ENCODE measurements at places on chromosomes 4 and X.

GRCh38 chr4:38157592-38157991 is 197.4 kb downstream of the PTTG2 start:
- DNase-seq: no peak

DNA sequence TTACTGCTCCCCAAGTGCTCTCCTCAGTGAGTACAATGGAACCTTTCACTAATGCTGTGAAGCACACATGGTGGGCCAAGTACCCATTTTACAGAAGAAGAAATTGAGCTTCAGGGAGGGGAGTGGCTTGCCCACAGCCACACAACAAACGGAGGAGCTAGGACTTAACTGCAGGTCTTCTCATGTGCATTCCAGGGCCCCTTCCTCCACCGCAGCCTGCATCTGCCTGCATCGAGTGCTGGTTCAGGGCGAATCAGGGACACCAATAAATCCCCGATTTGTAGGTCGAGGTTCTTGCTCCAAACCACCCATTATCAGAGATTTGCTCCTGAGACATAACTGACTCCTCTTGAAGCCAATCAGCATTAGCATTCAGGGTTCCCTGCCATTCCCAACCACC is 100.9 kb downstream of the MAMLD1 start:
- no peak for DNase-seq

DNA sequence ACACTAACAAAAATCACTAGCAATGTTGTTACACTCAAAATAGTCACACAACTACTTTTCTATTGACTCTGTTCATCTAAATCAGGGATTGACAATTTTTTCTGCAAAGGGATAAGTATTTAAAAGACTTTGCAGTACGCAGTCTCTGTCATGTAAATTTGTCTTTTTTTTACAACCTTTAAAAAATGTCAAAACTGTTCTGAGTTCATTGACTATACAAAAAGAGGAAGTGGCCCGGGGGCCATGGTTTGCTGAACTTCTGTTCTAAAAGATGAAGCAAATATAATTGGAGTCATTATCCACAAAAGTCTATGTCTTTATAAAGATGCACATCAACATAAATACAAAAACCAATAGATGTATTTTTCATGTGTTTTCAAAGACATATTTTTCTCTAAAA is 1310.3 kb downstream of the RPA4 start:
- DNase-seq: peak; percentile 1

DNA sequence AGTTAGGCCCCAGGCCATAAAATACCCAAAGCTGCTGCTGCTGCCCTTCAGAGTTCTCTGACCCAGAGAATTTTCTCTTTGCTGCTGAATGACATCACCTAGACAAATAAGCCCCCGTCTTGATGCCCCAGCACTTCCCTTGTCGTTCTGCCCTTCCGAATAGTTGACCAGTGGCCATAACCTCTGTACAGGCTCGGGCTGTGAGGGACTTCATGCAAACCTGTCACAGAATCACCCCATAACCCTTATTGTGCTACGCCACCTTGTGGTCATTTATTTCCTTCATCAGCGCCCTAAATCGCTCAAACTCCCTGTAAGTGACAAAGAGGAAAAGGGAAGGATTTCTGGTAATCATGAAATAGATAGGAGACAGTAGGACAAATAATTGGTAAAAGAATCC is 18.8 kb downstream of the SPACA5 start:
- peak; percentile 76 for DNase-seq

- no peak for DNase-seq
These were observed 30.3 kb upstream of the LAP3 start for GRCh38 chr4:17546678-17547077.

GRCh38 chr4:24245491-24245820 is 338.9 kb downstream of the DHX15 start:
- DNase-seq: no peak

DNA sequence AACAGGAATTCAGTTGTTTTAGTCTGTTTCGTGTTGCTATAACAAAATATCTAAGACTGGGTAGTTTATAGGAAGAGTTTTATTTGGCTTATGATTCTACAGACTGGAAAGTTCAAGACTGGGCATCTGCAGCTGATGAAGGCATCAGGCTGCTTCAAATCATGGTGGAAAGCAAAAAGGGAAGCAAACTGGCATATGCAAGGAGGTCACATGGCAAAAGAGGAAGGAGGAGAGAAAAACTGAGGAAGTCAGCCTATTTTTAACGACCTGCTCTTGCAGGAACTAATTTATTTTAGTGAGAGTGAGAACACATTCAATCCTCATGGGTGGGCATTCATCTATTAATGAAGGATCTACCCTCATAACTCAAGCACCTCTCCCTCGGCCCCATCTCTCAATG is 363.1 kb upstream of the HS3ST1 start:
- DNase-seq: no peak

GRCh38 chr4:140595065-140595464 is 26.3 kb upstream of the UCP1 start:
- peak; percentile 73 for DNase-seq

GRCh38 chr4:28287831-28288233 is 1427.2 kb downstream of the STIM2 start:
- DNase-seq: no peak

DNA sequence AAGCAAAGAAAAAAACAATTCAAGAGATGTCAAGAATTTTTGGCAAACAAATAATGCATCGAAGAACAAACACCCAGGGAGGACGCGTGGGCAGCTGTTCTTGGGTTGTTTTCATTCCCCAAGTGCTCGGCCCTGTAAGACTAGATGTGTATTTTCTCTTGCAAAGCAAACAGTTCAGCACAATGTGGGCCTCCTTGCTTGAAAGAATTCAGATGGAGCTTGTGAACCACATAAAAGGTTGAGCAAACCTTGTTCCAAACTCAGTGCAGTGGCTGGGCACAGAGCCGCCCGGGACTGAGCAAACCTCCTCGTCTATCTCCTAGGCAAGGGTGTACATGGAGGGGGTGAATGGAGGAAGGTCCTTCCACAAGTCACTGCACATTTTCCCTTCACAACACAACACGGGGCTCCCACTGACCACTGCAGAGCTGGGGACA is 82.4 kb downstream of the HTRA3 start:
- no peak for DNase-seq

DNA sequence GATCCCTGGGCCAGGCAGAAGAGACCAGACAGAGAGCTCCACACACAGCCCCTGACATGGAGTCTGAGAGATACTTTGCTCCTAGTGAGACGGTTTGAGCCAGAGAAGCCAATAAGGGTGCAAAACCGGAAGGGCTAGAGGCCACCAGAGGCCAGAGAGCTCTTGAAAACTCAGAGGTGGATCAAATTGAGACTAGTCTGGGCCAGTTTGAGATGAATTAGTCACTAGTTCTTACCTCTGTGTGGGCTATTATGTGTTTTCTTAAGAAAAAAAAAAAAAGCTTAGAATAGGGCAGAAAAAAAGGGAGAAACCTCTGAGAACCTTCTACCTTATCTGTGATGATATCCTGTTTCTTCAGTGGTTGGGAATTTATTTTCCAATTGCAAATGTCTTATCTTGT is 110.4 kb upstream of the EDNRA start:
- no peak for DNase-seq

DNA sequence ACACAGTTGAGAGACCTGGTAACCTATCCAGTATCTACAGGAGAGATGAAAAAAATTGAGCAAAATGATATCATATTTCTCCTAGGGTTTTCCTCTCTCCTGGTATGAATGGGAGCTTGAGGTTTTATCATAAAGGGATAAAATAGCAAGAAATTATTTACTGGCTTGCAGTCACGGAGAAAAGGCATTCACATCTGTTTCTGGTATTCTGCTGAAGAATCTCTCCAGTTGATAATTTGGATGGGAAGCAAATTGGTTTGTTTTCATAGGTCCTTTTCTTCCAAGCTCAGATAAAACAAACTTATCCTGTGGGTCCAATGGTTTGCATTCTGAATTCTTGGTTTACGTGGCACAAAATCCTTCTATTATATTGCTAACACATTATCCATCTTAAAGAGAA is 83.1 kb upstream of the GYPA start:
- DNase-seq: no peak

GRCh38 chr4:125168531-125168930 is 146.2 kb upstream of the FAT4 start:
- DNase-seq: no peak

- no peak for DNase-seq
These were observed 29.2 kb downstream of the NUDT9 start for GRCh38 chr4:87451537-87451936.

DNA sequence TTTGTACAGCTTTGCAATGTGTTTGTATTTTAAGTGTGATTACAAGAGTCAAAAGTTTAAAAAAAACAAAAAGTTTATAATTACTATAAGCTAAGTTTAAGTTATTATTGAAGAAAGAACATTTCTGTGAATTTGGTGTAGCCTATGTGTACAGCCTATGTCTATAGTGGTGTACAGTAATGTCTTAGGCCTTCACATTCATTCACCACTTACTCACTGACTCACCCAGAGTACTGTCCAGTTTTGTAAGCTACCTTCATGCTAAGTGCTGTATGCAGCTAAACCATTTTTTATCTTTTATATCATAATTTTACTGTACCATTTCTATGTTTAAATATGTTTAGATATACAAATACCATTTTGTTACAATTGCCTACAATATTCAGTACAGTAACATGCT is 182.3 kb downstream of the RPA4 start:
- DNase-seq: no peak

DNA sequence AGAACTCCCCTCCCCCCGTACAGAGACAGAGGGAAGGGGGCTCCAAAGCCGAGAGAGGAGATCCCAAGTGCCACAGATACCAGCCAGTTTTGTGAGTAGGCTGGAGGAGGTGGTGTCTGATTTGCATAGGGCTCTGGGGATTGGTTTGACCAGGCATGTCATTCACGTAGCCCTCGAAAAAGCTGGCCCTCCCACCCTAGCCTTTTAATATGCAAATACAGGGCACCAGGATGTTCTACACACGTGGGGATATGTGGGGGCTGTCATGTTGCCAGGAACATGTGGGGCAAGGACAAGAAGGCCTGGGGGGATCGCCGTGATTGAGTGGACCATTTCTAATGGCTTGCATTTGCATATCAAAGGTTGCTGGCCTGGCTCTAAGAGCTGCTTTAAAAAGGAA is 272.9 kb downstream of the PPP1R2C start:
- no peak for DNase-seq

GRCh38 chrX:71181910-71182799 is 37.5 kb downstream of the NLGN3 start:
- DNase-seq: peak; percentile 90

- DNase-seq: peak; percentile 57
These were observed 133.6 kb upstream of the RASGEF1B start for GRCh38 chr4:81605271-81605670.

DNA sequence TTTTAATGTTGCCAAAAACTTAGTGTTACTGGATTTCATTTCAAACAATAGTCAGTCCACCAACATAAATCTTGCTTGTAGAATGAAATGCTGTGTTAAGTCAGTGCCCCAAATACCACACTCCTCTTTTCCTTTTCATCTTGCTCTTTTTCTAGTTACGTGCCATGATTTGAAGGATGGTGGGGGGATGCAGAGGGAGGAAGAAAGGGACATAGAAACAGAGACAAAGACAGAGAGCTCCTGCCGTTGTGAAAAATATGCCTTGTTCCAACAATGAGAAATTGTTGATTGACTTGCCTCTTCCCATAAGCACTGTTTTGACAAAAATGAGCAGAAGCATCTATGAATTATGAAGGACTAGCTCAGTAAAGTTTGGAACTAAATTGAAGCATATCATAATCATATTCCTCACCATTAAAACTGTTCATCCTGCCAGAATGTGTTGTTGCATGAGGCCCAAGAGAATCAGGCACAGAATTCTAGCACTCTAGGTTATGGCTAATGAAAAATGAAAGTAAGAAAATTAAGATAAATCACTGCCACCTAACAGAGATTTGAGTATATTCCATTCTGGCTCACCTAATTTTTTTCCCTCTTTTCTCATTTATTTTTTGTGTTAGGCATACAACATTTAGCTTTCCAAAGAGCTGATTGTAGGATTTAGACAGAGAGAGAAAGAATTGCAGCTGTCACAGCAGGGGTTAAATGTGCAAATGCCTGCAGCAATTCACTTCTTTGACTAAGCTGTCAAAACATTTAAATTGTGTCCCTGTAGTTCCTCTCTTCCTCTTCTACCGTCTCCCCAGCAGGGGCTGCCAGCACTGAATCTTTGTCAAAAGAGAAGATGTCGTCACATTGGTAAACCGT is 111.6 kb upstream of the PTPN13 start:
- DNase-seq: no peak

- DNase-seq: peak; percentile 33
These were observed 126.3 kb downstream of the NEK1 start for GRCh38 chr4:169485791-169486742.

GRCh38 chrX:30806187-30806728 is 82.8 kb downstream of the TAB3 start:
- DNase-seq: no peak

GRCh38 chr4:7779432-7779768 is 160.3 kb downstream of the AFAP1 start:
- no peak for DNase-seq

- no peak for DNase-seq
These were observed 471 bp upstream of the PLAC8 start for GRCh38 chr4:83115000-83115399.

DNA sequence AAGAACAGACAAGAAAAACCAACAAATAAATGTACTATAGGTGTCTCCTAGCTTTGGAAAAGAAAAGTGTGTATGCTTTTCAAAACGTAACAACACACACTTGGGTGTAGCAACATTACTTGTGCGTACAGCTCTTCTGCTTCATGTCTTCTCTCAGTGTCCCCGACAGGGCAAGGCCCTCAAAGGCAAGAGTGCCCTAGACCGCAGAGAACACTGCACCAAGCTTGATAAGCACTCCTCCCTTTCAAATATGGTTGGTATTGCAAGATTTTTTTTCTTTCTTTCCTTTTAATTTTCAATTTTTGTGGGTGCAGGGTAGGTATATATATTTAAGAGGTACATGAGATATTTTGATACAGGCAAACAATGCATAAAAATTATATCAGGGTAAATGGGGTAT is 106.8 kb downstream of the EIF4E start:
- no peak for DNase-seq

GRCh38 chrX:96692454-96692853 is 7.8 kb downstream of the DIAPH2 start:
- DNase-seq: no peak

DNA sequence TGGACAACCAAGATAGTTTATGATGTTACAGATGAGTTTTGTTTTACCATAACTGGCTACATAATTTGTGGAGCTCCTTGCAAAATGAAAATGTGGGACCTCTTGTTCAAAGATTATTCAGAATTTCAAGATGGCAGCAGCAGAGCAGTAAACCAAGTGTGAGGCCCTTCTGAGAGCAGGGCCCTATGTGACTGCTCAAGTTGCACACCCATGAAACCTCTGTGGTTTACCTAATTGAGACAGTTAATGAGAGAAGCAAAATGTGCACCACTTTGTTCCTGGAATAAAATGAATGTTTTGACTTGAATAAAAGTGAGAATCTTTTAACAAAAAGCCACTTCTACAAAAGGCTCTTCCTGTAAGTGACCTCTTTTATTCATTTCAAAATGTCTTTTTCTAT is 519.2 kb downstream of the RPA4 start:
- no peak for DNase-seq

- no peak for DNase-seq
These were observed 23.2 kb downstream of the TNIP3 start for GRCh38 chr4:121140716-121141460.

- DNase-seq: no peak
These were observed 239.8 kb upstream of the IL1RAPL1 start for GRCh38 chrX:28347476-28347875.

GRCh38 chrX:111505783-111506182 is 5.7 kb upstream of the SERTM2 start:
- no peak for DNase-seq

GRCh38 chrX:92247076-92247475 is 467.9 kb downstream of the PCDH11X start:
- no peak for DNase-seq

GRCh38 chrX:25144043-25144940 is 128.5 kb upstream of the ARX start:
- peak; percentile 29 for DNase-seq

- no peak for DNase-seq
These were observed 1757.3 kb downstream of the PCDH7 start for GRCh38 chr4:32477518-32477917.
